ENCODE measurements at places on chromosomes 11 and 22. TPM values are rescaled to one million over a fixed set of nuclear protein-coding genes. Genes with fewer than 3 reads are reported as not detected.

DNA sequence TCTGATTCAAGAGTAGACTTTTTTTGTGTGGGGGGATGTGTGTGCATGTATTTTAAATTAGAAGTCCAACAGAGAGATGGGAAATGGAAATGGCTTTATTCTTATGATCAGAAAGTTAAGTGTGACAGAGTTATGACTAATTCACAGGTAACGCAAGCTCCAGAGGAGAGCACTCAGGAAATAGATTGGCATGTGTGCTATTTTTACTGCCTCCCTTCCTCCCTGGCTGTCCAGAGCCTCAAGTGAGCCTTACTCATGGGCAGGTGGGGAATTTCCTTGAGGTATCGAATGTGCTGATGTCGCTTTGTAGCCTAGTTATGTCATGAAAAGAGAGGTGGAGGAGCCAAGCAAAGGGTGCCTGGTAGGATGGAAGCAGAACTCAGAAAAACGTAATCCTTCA is 70.3 kb upstream of the BDNF start:
- no peaks in the 10 kb centered on the region for H3K36me3 ChIP-seq
- H3K27ac ChIP-seq = no peak overlapping the region
- H3K4me3 ChIP-seq = no peak overlapping the region
- no peak for DNase-seq

DNA sequence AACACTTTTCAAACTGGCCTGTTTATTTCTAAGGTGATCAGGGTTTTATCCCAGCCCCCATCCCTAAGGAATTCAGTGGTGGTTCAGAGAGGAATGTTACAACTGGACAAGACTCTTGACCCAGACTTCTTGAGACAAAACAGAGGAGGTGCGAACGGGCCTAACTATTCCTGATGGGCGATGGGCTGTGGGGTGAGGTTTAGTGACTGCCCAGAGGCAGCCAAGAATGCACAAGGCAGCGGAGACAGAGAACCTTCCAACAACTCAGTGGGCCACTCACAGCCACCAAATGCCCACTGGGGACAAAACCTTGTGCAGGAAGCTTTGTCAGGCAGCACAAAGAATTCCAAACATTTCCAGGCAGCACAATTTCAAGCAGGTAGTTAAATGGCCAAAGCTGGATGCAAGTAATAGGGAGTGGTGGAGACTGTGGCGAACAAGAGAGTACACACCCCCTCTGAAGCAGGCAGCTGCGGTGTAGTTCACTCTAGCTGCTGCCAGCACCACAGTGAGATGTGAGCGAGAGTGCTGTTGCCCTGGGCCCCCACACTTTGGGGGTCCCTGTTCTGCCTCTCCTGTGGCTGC is 29.2 kb downstream of the SCUBE1 start:
- H3K4me3 ChIP-seq = no peak overlapping the region
- H3K4me1 ChIP-seq = peaks cover 75% of the 10 kb centered on the region
- no peaks in the 10 kb centered on the region for H3K36me3 ChIP-seq
- no peaks in the 10 kb centered on the region for H3K27me3 ChIP-seq

The OR52N4 gene
- not detected for total RNA-seq

DNA sequence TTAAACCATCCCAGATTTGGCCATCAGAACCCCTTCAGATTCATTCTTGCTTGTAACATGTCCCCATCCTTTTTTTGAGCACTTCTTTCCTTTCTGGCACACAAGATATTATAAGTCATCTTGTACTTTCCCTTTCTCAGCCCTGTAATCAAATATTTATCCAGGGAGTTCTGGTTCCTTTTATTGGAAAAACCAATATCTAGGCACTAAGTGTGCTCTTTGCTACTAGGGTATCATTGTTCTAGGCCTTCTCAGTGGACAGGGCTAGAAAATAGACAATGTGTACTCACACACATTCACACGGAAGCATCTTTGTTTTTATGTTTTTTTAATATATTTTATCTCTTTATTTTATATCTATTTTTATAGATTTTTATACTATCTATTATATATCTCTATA is 47.3 kb downstream of the ARL14EP start:
- H3K27ac ChIP-seq = no peak overlapping the region
- no peaks in the 10 kb centered on the region for H3K4me1 ChIP-seq
- no peaks in the 10 kb centered on the region for H3K36me3 ChIP-seq
- H3K27me3 ChIP-seq = no peaks in the 10 kb centered on the region
- H3K4me3 ChIP-seq = no peak overlapping the region

- H3K4me3 ChIP-seq = no peak overlapping the region
- H3K27ac ChIP-seq = no peak overlapping the region
- no peaks in the 10 kb centered on the region for H3K27me3 ChIP-seq
- DNase-seq = no peak
These were observed 419.7 kb upstream of the CNTN5 start for GRCh38 chr11:98600786-98601773.

Measured in esophagus muscularis mucosa (tissue), 4 donors.